ENCODE measurements at places on chromosomes 2 and 18.

- DNase-seq: no peak
Observed at GRCh38 chr2:226383461-226383860, 416.2 kb downstream of the IRS1 start.

DNA sequence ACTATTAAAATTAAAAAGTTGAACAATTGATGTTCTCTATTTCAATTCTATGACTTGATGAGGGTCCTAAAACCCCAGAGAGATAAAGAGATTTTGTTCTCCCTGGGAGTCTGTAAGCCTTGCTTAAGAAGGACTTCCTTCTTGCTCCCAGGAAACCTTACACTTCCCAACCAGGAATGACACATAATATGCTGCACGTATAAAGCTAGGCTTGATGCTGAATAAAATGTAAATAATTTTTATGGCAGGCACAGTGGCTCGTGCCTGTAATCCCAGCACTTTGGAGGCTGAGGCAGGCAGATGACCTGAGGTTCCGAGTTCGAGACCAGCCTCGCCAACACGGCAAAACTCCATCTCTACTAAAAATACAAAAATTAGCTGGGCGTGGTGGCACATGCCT is 27.8 kb downstream of the SPIRE1 start:
- no peak for DNase-seq

DNA sequence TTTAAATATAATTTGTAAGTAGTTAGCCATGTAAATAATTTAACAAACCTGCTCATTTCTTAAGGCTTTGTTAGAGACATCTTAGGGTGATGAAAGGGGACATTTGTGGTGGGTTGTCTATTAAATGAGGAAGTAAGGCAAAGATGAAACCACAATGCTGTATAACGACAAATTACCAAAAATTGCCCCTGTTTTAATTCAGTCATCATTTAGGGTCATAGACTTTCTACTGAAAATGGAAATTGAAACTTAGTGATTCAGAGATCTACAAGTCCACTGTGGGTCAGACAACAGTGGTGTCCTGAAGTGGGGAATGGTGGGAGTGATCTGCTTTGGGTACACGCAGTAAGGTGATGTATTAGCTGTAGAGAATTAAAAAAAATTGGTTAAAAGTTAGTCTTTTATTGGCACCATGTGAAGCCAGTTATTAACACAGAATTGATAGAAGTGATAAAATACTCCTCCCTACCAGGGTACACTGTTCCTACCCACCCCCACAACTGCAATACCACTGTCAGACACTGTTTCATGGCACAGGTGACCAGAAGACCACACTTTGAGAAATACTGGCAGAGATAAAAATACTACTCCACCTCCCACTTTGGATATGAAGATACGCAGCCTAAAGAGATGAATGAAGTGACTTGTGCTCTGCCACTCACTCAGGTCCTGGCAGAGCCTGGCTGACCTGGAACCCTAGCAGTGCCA is 13.4 kb downstream of the CERS6 start:
- DNase-seq: no peak

GRCh38 chr2:25551316-25551715 is 122.1 kb downstream of the DTNB start:
- no peak for DNase-seq

- no peak for DNase-seq
Observed at GRCh38 chr18:25229081-25229480, 122.9 kb downstream of the ZNF521 start.

DNA sequence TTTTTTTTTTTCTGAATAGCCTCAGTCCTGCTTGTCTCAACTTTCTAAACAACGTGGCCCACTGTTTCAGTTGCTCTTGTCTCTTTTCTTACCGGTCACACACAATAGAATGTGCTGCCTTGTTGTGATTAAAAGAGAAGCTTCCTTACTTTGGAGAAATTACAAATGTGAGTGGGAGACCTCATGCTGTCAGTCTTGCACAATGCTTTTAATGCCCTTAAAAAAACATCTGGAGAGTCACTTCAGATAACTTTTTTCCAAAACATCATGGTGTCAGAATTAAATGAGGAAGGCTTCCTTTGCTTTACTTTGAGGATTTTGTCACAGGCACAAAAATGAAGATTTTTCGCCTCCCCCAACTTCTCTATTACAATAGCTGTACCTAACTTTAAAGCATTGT is 37.7 kb downstream of the LHCGR start:
- no peak for DNase-seq

DNA sequence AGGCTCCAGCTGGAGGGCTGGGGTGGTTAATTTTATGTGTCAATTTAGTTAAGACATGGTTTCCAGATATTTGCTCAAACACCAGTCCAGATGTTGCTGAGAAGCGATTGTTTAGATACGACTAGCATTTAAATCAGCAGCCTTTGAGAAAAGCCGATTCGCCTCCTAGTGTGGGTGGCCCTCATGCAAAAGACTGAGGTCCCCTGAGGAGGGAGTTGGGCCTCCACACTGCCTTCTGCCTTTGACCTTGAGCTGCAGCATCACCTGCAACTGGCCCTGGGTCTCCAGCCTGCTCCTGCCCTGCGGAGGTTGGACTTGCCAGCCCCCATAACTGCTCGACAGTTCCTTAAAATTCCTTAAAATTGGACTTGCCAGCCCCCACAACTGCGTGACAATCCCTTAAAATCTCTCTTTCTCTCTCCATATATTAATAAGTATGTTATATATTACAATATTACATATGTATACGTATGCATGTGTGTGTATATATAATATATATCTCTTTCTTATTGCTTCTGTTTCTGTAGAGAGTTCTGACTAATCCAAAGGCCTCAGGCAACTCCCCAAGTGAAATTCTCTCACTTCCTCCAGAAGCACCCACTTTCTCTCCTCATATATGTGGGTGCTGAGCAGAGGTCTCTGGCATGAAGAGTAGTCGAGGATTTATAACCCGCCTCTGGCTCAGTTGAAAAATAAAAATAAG is 14.4 kb downstream of the FBLN7 start:
- no peak for DNase-seq

DNA sequence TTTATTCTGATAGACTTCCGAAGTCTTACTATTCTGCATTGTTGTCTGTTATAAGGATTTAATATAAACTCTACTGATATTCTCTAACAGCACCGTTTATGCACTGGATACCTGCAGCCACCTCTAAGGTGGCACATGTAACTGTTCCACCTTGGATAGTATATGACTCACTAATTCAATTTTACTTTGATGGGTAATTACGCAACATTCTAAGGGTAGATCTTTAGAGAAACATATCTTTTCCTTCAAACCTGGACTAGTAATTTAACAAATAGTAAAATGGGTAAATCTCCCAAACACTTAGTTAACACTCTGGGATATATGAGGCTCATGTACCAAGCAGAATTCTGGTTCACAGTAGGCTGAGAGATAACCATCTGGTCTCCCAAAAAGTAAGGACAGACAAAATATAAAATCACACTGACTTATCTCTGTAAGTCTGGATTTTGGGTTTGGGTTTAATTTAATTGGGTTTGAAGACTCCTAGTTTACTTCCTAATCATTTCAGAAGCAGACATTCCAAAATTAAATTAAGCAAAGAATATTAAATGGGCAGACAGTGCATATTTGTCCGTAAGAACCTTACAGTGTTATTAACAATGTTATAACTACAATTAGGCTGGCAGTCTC is 414.8 kb downstream of the TGIF1 start:
- no peak for DNase-seq

DNA sequence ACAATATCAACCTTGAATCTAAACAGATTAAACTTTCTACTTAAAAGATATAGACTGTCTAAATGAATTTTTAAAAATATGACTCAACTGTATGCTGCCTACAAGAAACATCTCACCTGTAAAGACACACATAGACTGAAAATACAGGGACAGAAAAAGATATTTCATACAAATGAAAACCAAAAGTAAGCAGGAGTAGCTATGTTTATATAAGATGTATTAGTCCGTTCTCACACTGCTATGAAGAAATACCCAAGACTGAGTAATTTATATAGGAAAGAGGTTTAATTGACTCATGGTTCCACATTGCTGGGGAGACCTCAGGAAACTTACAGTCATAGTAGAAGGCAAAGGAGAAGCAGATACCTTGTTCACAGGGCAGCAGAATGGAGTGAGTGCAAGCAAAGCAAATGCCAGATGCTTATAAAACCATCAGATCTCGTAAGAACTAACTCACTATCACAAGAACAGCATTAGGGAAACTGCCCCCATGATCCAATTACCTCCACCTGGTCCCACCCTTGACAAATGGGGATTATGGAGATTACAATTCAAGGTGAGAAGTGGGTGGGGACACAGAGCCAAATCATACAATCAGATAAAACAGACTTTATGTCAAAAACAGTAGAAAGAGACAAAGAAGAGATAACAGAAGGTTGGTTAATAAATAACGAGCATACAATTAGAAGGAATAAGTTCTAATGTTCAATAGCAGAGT is 214.4 kb upstream of the SLC39A10 start:
- DNase-seq: no peak

DNA sequence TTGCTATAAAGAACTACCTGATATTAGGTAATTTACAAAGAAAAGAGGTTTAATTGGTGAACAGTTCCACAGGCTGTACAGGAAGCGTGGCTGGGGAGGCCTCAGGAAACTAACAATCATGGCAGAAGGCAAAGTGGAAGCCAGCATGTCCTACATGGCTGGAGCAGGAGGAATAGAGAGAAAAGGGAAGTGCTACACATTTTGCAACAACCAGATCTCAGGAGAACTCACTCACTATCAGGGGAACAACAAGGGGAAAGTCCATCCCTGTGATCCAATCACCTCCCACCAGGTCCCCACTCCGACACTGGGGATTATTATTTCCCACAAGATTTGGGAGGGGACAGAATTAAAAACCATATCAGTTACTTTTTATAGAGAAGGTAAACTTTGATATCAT is 273.5 kb upstream of the MMADHC start:
- no peak for DNase-seq

GRCh38 chr2:233915128-233915527 is 2.0 kb upstream of the TRPM8 start:
- no peak for DNase-seq

DNA sequence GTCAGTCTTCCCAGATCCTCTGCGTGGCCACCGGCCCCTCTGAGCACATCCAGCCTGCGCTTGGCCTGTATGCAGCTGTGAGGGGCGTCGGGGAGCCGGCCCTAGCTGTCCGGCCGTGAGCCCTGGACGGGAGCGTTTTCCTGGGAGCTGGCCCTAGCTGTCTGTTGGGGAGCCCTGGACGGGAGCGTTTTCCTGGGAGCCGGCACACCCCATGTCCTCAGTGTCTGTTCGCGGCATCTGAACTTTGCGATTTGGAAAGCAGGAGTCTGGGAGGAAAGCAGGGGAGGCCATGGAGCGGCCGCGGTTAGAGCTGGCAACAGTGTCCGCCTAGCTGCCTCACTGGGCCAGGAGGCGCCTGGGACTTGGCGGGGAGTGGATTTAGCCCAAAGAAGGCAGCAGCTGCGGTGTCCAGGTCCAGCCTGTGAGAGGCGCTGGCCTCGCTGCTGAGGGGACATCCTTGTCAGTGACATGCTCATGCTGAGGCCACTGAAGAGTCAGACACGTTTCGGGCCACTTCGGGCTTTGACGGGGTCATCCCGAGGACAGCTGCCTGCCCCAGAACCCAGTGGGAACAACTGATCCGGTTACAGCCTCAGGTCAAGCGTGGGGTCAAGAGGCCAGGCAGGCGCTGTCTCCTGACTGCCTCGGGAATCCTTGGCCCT is 75.8 kb downstream of the KCNG2 start:
- peak; percentile 69 for DNase-seq

GRCh38 chr2:219989744-219990143 is 362.3 kb downstream of the SLC4A3 start:
- DNase-seq: no peak

GRCh38 chr2:235078182-235078581 is 126.4 kb downstream of the SH3BP4 start:
- DNase-seq: no peak

Measured in coronary artery (tissue), 2 donors.